ENCODE measurements at places on chromosomes 4 and X. TPM values are rescaled to one million over a fixed set of nuclear protein-coding genes. Genes with fewer than 3 reads are reported as not detected.

SERTM2 gene
- 0.92 TPM for total RNA-seq

ZNF674 gene
- 7.3 TPM for total RNA-seq

SLC26A1 gene
- total RNA-seq: not detected

TRIM2 gene
- 15.4 TPM for total RNA-seq

FAM236A gene
- not detected for total RNA-seq

CAPN6 gene
- 1.5 TPM for total RNA-seq

TREX2 gene
- total RNA-seq: 1.5 TPM

LRAT gene
- total RNA-seq: 0.64 TPM

PDE6B gene
- 5.1 TPM for total RNA-seq

NXF2 gene
- total RNA-seq: 0.67 TPM

HTRA3 gene
- total RNA-seq: 1.7 TPM

DNA sequence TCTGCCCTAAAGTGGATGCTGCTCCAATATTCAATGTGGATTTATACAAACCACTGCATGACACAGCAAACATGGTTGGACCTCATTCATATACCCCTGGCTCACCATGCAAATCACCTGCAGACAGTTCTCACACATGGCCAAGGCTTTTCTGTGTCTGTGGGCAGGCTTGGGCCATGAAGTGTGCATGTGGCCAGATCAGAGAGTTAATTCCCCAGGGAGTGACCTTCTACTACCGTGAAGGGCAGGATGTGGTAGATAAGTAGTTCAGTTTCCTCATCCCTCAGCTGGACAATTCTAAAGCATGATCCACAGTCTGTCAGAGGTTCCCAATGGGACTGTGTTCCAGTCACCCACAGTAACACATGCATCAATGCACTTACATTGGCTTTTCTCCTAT, 24.6 kb upstream of the BCLAF3 start:
- peaks cover 23% of the 10 kb centered on the region for H3K36me3 ChIP-seq
- no peak overlapping the region for H3K27ac ChIP-seq
- H3K4me3 ChIP-seq: no peak overlapping the region
- peaks cover 4% of the 10 kb centered on the region for H3K4me1 ChIP-seq
- DNase-seq: no peak
- H3K27me3 ChIP-seq: peaks cover 1% of the 10 kb centered on the region

GRCh38 chr4:145583191-145584055, 35.8 kb upstream of the MMAA start:
- H3K27me3 ChIP-seq: peaks cover 4% of the 10 kb centered on the region
- no peak overlapping the region for H3K4me3 ChIP-seq
- H3K27ac ChIP-seq: no peak overlapping the region
- DNase-seq: no peak
- peaks cover under 1% of the 10 kb centered on the region for H3K36me3 ChIP-seq
- peaks cover 5% of the 10 kb centered on the region for H3K4me1 ChIP-seq

GRCh38 chr4:185925910-185926360, 113.9 kb upstream of the SORBS2 start:
- no peak overlapping the region for H3K4me3 ChIP-seq
- no peak overlapping the region for H3K27ac ChIP-seq
- H3K36me3 ChIP-seq: no peaks in the 10 kb centered on the region

DNA sequence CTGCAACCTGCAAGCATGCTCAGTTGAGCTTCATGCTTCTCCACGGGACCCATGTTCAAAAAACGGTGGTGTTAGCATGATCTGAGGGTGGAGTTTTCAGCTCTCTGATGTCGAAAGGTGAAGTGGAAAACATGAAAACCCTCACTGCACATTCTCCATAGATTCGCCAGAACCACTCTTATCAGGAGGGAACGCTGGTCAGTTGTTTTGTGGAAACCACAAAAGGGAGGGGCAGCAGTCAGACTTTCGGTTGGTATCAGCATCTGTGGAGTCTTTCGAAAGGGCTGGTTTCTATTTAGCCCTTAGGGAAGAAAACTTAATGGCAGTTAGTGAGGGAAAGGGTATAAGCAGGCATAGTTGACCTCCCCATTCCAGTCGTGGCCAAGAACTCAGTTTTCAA, 12.6 kb downstream of the PPA2 start:
- no peak overlapping the region for H3K4me3 ChIP-seq
- no peak overlapping the region for H3K27ac ChIP-seq
- H3K36me3 ChIP-seq: peaks cover 5% of the 10 kb centered on the region
- H3K4me1 ChIP-seq: peaks cover 3% of the 10 kb centered on the region

- DNase-seq: no peak
- peaks cover 6% of the 10 kb centered on the region for H3K27me3 ChIP-seq
- H3K4me1 ChIP-seq: no peaks in the 10 kb centered on the region
- no peaks in the 10 kb centered on the region for H3K36me3 ChIP-seq
Observed at GRCh38 chr4:41236032-41236431, 20.7 kb upstream of the UCHL1 start.

- H3K36me3 ChIP-seq: peaks cover 5% of the 10 kb centered on the region
- DNase-seq: no peak
- peaks cover 24% of the 10 kb centered on the region for H3K4me1 ChIP-seq
- peaks cover 7% of the 10 kb centered on the region for H3K27me3 ChIP-seq
Observed at GRCh38 chr4:7967063-7967440, 27.4 kb upstream of the AFAP1 start.

GRCh38 chrX:103640401-103641155, 11.8 kb downstream of the TCEAL1 start:
- H3K36me3 ChIP-seq: no peaks in the 10 kb centered on the region
- no peaks in the 10 kb centered on the region for H3K27me3 ChIP-seq
- no peak for DNase-seq

DNA sequence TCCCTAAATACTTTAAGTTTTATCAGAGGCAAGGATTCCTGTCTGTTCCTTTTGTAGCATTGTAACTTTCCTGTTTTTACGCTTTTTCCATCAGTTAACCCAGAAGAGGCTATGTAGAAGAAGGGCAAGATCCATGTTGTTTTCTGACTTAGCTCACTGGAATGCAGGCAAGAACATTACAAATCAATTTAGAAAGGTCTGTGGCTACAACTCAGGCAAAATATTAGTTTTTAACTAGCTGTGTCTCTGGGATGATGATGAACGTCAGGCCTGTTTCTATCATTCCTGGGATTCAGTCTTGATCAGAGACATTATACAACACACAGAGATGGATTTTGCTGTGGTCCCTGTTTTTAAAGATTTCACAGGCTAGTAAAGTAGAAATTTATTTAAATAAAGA, 813.0 kb upstream of the POU3F4 start:
- no peak overlapping the region for H3K4me3 ChIP-seq
- H3K36me3 ChIP-seq: no peaks in the 10 kb centered on the region

DNA sequence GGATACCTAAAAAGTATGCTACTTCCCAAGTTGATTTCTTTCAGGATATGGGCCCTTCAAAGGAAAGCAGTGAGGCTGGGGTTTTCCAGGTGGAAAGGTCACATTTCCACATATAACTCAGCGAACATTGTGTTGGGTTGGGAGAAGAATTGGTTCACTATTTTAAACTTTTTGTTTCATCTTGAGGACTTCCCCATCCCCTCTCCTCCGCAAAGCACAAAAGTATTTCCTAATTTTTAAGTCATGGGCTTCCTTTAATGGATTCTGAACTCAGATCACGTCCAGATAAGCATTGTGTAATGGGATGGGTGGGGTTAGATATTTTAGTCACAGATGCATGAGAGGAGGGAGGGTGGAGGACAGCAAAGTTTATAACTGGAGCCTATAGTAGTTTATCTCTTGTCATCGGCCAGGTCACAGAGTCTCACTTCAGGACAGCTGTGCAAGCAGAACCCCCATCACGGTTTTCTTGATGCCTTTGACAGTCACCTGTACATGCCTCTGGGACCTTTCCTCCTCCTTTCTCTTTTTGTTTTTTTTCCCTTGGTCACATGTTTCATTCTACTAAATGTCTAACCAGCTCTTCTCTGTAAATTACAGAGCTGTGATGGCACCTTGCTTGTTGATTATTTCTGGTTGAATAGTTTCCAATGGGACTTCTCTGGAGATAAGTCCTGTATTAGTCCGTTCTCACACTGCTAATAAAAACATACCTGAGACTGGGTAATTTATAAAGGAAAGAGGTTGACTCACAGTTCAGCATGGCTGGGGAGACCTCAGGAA, 115.4 kb downstream of the PTTG2 start:
- no peak overlapping the region for H3K4me3 ChIP-seq
- DNase-seq: no peak
- peaks cover under 1% of the 10 kb centered on the region for H3K27me3 ChIP-seq
- no peaks in the 10 kb centered on the region for H3K36me3 ChIP-seq
- peak overlapping the region; percentile 31 for H3K27ac ChIP-seq

DNA sequence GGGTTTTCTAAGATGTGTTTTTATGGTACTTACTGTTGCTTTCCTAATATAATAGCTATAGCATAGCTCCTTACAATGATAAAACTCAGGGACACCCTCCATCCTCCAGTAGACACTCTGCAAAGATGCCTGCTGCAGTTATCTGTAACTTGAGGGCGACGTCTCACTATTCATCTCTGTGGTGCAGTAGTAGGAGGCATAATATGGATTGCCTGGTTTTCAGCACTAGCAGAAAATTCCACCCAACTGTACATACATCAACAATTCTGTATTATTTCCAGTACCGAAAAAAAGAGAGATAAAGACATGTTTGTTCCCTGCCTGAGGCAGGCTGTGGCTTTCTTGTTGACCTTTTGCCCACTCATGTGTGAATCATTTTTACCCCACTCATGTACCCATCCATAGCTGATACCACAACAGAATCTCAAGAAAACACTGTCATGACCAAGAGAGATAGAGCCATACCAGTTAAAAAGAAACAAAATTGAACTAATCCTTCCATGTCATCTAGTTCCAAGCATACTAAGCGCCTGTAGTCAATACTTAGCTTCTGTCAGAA, 220.1 kb downstream of the RAB28 start:
- no peaks in the 10 kb centered on the region for H3K36me3 ChIP-seq
- no peak overlapping the region for H3K4me3 ChIP-seq
- DNase-seq: no peak

DNA sequence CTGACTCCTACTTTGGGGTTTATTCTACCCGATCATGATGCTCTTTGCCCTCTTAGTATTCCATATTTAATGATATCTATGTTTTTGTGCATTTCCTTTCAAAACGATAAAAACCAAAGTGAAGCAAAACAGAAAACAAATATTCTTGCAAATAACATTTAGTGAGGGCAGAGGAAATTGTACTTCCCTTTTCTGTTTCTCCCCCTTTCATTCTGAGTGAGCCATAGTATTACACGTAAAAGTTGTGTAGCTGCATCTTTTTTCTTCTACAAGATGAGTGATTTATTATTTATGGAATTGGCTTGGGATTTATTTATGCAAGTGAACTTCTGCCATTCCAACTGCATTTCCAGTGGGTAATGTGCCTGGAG, 109.9 kb downstream of the AFF2 start:
- H3K36me3 ChIP-seq: no peaks in the 10 kb centered on the region
- H3K4me1 ChIP-seq: no peaks in the 10 kb centered on the region
- no peak overlapping the region for H3K4me3 ChIP-seq
- no peak for DNase-seq
- H3K27me3 ChIP-seq: no peaks in the 10 kb centered on the region

GRCh38 chr4:186666252-186666651, 57.4 kb downstream of the FAT1 start:
- H3K4me1 ChIP-seq: no peaks in the 10 kb centered on the region
- H3K27me3 ChIP-seq: peaks cover 3% of the 10 kb centered on the region
- H3K36me3 ChIP-seq: peaks cover 4% of the 10 kb centered on the region
- no peak for DNase-seq

- no peak overlapping the region for H3K4me3 ChIP-seq
- peaks cover 9% of the 10 kb centered on the region for H3K36me3 ChIP-seq
- H3K27me3 ChIP-seq: peaks cover 2% of the 10 kb centered on the region
- DNase-seq: no peak
- H3K27ac ChIP-seq: no peak overlapping the region
- H3K4me1 ChIP-seq: peaks cover 3% of the 10 kb centered on the region
Observed at GRCh38 chr4:161256172-161256571, 907.6 kb downstream of the FSTL5 start.

GRCh38 chrX:136453771-136454170, 34.0 kb upstream of the BRS3 start:
- no peak for DNase-seq
- H3K27me3 ChIP-seq: no peaks in the 10 kb centered on the region
- H3K4me1 ChIP-seq: no peaks in the 10 kb centered on the region
- no peak overlapping the region for H3K4me3 ChIP-seq
- no peak overlapping the region for H3K27ac ChIP-seq

DNA sequence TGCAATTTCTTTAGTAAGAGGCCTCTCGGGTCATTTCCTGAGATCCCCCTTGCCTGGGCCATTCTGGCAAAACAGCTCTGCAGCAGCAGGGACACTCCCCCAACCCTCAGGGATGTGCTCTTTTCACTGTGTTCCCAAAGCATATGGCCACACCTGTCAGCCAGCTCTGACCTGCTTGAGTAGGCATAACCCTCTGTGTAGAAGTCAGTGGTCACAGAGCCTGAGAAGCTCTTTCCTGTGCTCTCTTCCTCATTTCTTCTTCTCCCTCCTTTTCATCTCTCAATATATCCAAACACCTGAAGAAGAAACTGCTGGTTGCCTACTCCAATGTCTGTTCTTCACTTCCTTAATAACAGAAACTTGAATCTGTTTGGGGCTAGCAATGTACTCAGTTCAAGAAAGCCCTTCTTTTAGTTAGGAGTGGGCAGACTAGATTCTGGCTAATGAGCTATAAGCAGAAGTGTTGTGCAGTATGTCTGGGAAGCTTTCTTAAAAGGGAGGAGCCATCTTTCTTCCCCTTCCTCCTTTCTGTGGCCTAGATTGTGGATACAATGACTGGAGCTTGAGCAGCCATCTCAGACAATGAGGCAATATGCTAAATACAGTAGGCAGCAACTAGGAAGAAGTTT, 73.3 kb downstream of the PRPS1 start:
- DNase-seq: no peak
- H3K27me3 ChIP-seq: peaks cover 3% of the 10 kb centered on the region
- no peak overlapping the region for H3K27ac ChIP-seq
- H3K4me3 ChIP-seq: no peak overlapping the region
- H3K4me1 ChIP-seq: peaks cover 8% of the 10 kb centered on the region

DNA sequence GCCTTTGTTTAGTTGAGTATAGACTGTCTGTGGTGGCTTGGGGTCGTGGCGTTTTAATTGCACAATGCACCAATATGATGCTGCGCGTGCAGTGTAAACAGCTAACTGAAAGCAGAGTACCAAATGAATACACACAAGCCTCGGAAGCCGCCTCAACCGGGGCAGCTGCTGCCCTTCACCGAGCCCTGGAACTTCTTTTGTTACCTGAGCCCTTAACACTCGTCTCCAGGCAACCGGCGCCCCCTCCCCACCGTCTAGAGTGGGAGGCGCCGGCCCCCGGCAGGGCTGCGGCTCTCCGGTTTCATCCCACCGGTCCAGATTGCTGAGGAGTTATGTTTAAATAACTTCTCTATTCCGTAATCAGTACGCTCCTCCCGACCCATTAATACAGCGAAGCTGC, 173.2 kb upstream of the TBL1X start:
- H3K36me3 ChIP-seq: no peaks in the 10 kb centered on the region
- H3K4me1 ChIP-seq: peaks cover 13% of the 10 kb centered on the region
- H3K4me3 ChIP-seq: no peak overlapping the region
- no peak overlapping the region for H3K27ac ChIP-seq

GRCh38 chr4:99817309-99817890, 773 bp downstream of the DAPP1 start:
- no peak for DNase-seq
- no peaks in the 10 kb centered on the region for H3K36me3 ChIP-seq
- H3K4me1 ChIP-seq: no peaks in the 10 kb centered on the region
- no peak overlapping the region for H3K4me3 ChIP-seq
- no peak overlapping the region for H3K27ac ChIP-seq
- no peaks in the 10 kb centered on the region for H3K27me3 ChIP-seq

- H3K4me1 ChIP-seq: no peaks in the 10 kb centered on the region
- peaks cover 5% of the 10 kb centered on the region for H3K36me3 ChIP-seq
- DNase-seq: no peak
Observed at GRCh38 chr4:4689694-4690440, 148.0 kb upstream of the STX18 start.

GRCh38 chr4:41339812-41340809, 83.4 kb downstream of the UCHL1 start:
- H3K4me1 ChIP-seq: peaks cover 6% of the 10 kb centered on the region
- H3K27me3 ChIP-seq: no peaks in the 10 kb centered on the region
- peak; percentile 46 for DNase-seq
